ENCODE measurements at places on chromosomes 1 and 21.

GRCh38 chr1:167128261-167129227 is 34.7 kb downstream of the STYXL2 start:
- DNase-seq: no peak

DNA sequence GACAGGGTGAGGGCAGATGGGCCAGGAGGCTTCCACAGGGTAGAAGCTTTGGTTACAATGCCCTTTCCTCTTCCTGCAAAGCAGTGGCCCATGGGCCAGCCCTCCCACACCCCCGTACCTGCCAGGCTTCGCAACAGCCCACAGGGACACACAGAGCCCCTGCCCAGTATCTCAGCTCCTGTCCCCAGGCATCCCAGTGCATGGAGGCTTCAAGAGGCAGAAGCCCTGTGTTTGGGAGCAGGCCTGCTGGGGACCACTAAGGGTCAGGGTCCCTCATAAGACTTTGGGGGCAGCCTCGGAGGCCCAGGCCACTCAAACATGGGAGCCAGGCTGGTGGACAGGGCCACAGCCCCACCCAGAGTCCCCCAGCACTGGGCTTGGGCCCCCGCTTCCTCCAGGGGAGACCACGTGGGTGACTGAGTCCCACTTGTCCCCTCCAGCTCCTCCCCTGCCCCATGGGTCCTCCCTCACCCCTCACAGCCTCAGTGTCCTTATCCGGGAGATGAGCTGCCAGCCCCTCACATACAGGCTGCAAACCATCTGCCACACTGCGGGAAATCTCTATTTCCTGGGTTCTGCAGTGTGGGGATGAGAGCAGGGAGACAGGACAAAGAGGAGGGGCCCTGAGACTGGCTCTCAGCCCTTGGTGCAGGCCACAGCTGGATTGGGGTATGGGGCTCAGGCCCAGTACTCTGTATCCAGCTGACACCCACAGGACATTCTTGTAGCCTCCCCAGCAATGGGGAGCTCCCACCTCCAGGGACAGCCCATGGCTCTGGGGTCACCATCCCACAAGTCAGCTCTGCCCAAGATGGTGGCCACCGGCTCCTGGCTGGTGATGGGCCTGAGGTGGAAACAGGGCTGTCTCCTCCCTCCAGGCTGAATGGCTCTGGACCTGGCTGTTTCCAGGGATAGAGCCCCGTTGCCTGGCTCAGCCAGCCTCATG is 50.7 kb downstream of the WNT9A start:
- no peak for DNase-seq

- no peak for DNase-seq
Measured at GRCh38 chr1:150507912-150508864, at the start of gene ECM1. Gene ECM1 (plus strand): TSS chr1:150508109. CDS start chr1:150508210, 101 bp downstream.

DNA sequence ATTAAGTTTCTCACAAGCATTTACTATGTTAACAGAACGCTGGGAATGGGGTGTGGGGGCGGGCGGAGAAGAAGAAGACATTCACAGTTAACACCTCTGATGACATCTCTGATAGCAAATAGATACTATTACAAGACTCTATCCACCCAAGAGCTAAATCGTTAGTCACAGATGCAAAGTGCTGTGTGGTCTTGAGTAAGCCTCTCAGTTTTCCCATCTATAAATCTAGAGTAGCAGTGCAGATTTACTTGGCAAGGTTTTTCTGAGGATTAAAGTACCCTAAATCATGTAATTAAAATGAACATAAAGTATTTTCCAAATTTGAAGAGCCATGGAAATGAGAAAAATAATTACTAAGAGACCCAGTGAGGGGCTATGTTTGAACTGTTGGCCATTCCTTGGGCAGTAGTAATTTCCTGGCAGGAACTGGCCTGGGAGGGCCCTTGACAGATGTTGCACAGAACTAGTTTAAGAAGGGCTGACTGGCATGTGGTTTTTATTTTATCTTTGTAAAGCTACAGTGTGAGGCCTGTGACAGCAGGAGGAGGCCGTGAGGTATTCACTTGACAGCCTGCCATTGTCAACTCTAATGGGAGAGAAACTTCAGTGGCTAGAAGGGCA is 58.7 kb upstream of the APOBEC4 start:
- DNase-seq: no peak

GRCh38 chr1:33326785-33327184 is 5.9 kb upstream of the A3GALT2 start:
- DNase-seq: no peak

DNA sequence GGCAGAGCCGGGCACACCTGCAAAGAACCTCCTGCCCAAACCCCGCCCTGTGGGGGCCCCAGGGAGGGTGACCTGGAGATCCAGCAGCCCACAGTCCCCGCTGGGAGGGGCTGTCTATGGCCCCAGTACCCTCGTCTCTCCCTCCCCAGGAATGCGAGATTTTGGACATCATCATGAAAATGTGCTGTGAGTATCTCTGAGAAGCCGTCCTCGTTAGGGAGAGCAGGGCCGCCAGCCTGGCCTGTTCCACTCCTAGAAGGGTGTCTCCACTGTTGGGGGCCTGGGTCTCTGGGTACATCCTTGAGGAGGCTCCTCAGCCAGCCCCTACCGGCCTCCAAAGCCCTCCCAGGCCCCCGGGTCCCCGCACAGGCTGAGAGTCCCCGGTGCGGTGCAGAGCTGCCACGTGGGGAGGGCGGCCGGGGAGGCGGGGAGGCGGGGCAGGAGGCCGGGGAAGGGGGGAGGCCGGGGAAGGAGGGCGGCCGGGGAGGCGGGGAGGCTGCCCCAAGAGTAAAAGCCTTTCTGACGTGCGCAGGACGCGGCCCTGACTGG is 18.7 kb downstream of the COL6A1 start:
- no peak for DNase-seq

GRCh38 chr21:31529406-31529805 is 130.1 kb upstream of the SOD1 start:
- DNase-seq: no peak

DNA sequence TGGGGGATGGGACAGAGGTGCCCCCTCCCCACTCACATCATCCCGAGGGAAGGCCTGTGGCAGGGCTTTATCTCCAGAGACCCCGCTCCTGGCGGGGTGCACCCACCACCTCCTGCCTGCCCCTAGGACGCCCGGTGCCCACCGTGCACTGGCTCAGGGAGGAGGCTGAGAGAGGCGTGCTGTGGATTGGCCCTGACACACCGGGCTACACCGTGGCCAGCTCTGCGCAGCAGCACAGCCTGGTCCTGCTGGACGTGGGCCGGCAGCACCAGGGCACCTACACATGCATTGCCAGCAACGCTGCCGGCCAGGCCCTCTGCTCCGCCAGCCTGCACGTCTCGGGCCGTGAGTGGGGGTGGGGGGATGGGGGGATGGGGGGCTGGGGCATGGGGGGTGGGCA is 71.7 kb downstream of the TRIM11 start:
- no peak for DNase-seq

- peak; percentile 65 for DNase-seq
Measured at GRCh38 chr21:41068967-41069642, 98.9 kb upstream of the BACE2 start.

Data from right renal pelvis (tissue), 4 donors.